CD4-positive, alpha-beta T cell treated with Interleukin-10 for 1 hour (primary cell): ENCODE measurements at places on chromosomes 4 and X.

- no peak for DNase-seq
Observed at GRCh38 chrX:80667967-80668366, 141.7 kb downstream of the BRWD3 start.

DNA sequence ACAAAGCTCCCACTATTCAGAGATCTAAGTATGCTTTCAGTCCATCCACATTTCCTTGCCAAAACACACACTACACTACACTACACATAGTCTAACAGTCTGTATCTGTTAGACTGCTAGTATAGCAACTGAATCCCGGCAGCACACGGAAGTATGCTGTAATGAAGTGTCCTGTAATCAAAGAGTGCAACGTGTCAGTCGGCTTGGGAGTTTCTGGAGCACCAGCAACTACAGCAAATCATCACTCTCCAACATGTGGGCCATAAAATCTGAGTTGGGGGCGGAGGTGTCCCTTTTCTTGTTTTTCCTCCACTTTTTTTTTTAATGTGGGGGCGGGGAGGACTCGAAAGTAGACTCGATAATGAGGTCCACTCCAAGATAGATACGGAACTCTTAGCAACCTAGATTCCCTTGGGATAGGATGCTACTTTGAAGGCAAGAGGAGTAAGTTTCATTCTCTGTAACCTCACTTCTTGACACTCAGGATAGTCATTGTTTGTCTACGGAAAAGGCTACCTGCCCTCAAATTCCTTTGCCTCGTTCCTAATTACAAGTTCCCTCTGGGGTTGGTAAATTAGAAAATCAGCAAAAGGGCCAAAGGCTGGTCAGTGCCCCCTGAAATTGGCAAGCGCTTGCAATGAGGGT is 722 bp downstream of the SLC10A7 start:
- peak; percentile 45 for DNase-seq

- no peak for DNase-seq
Observed at GRCh38 chr4:162010362-162010761, 153.4 kb downstream of the FSTL5 start.

GRCh38 chrX:24494647-24495075 is 29.6 kb downstream of the PDK3 start:
- no peak for DNase-seq

DNA sequence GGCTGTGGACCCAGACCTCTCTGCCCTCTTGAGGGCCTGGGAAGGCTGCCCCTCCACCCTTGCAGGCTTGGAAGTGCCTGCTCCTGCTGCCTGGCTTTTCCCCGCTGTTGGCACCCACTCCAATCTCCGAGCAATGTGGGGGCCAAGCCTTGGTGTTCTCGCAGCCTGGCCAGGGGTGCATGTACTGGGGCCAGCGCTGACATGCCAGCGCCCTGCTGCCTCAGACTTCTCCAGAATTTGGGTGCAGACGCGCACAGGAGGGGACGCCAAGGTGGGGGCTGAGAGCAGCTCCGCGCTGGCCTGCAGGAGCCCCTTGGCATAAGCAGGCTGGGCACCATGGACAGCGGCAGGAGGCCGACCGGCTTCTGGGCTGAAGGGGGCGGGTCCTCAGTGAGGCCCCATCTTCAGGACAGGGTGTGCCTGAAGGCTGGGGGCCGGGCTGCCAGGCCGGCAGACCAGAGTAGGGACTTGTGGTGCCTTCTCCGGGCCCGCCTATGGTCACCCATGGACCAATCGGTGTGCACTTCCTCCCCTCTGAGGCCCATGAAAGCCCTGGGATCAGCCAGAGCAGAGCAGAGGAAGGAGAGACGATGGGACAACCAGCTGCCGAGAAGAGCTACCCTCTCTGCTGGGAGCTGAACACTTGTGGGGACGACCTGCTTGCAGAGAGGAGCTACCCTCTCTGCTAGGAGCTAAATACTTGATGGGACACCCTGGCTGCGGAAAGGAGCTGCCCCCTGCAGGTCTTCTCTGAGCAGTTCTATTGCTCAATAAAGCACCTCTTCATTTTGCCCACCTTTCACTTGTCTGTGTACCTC is 118.3 kb downstream of the DNAAF6 start:
- no peak for DNase-seq

GRCh38 chrX:65706041-65706828 is 38.8 kb downstream of the MSN start:
- DNase-seq: peak; percentile 51

DNA sequence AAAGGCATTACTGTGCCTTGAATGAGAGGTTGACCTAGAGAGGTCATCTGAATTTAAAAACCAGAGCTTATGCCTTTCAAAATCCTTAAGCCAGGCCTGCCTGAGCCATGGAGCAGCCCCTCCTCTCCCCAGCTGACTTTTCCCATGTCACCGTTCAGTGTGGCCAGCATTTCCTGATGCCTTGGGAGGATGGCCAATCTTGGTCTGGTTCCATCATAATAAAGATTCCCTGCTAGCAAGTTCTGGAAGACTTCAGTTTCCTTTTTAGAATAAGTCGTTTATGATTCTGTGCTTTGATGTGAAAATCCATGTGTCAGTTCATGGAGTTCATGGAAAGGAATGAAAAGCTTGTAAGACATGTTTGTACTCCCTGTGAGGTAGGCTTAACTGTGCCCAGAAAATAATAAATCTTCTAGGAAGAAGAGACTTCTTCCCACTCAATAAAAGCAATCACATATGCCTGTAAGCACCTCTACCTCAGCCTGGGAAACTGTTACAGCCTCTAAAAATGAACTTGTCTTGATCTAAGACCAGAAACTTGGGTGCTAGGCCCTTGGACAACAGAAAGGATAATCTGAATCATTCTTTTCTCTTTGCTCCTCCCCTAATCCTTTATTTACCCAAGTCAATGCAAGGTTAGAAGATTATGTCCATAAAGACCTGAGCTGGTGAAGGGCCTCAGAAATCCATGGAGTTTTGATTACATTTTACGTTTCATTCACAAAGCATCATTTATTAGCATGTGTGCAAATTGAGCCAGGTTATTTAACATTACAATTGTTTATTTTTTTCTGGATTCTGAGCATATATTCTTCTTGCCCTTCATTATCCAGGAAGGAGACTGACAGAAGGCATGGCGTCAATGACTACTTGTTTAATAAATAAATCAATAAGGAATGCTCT is 84.0 kb upstream of the TBC1D9 start:
- no peak for DNase-seq
